ENCODE measurements at places on chromosomes 11 and 22.

DNA sequence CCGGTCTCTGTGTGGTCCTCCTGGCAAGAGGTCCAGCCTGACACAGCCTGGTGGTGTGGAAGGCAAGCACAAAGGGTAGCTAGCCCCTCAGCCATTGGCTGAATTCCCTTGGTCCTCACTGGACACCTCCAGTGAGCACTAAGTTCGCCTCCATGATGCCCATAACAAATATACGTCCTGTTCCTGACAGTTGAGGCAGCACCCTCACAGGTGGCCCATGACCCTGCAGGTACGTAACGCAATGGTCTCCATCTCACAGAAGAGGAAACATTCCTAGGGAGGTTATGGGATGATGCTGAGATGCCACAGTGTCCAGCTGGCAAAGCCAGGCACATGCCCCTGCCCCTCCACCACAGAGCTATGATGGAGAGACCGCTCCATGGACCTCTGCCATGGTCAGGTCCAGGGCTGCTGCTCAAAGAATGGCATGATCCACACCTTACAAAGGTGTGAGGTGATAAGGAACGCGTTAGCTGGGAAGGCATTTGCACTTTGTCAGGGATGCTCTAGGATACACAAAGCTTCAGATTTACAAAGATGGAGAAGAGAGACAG is 1.4 kb upstream of the GNAZ start:
- no peak for DNase-seq

GRCh38 chr11:40328890-40329614 is 1130.4 kb downstream of the LRRC4C start:
- DNase-seq: peak; percentile 96

GRCh38 chr22:16717699-16718558 is 107.3 kb downstream of the XKR3 start:
- DNase-seq: no peak

- DNase-seq: no peak
Measured at GRCh38 chr22:23684026-23684425, 6.8 kb upstream of the RGL4 start.

DNA sequence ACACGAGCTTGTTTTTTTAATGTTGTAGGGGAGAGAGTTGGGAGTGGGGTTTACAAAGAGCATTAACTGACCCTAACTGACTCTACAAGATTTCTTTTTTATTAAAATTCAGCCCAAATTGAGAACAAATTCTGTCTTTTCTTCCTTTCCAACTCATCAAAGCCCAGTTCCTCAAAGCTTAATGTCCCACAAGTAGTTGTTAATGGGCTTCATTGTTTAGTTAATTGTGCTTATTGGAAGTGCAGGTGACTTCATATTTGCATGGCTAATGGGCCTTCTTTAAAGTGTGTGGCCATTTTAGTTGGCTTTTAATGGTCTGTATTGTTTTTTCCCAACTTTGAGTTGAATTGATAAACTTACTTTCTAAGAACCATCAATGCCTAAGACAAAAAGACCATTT is 39.8 kb downstream of the MPPED2 start:
- DNase-seq: no peak

DNA sequence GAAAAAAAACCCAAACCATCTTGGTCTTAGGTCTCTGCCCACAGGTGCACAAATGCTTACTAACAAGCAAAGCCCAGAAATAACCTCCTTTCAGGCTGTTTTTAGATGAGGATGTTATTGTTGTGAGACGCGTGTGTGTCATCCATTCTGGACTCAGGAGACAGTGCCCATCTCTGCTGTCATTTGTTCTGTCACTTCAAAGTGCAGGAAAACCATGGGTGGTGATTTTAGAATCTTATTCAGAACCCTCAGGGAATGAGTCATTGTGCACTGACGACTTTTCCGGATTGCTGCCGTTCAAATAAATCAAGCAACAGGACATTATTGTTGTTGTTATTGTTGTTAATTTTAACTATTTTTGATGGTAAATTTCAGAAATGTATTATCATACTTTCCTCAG is 110.3 kb downstream of the LRRC32 start:
- no peak for DNase-seq

DNA sequence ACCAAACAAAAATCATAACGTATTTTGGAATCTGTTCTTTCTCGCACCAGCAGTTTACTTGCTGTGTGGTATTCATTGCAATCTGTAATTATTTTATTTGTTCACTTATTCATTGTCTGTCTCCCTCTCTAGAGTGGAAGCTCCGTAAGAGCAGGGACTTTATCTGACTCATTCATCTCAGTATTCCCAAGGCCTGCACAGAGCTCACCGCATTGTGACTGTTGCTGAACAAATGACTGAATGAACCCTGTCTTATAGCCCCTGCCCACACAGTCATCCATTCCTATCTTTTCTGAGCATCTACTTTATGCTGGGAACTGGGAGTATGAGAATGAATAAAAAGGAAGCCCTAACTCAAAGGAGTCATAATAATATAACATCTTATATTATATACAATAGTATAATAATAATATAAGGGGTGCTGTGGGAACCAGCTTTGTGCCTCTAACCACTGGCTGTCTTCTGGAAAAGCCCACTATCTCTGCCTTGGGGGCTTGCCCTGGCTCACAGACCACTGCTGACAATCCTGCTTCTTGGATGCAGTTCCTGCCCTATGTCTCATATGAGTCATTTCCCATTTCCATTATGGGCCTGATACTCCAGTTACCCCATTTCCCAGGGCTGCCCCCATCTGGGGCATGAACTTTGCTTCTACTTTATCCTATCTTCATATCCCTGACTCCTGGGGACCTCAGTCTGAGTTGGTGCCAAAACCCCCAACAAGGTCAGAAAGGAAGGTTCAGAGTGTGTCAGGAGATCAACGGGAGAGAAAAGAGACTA is 11.0 kb downstream of the XRRA1 start:
- no peak for DNase-seq

GRCh38 chr11:106457727-106458126 is 380.3 kb downstream of the AASDHPPT start:
- DNase-seq: no peak

- peak; percentile 24 for DNase-seq
Measured at GRCh38 chr11:88103337-88104206, 71.7 kb downstream of the RAB38 start.

- no peak for DNase-seq
Measured at GRCh38 chr11:67648140-67648795, 2.3 kb downstream of the ACY3 start.

GRCh38 chr11:121578251-121578976 is 125.6 kb upstream of the SORL1-AS1 start:
- no peak for DNase-seq

DNA sequence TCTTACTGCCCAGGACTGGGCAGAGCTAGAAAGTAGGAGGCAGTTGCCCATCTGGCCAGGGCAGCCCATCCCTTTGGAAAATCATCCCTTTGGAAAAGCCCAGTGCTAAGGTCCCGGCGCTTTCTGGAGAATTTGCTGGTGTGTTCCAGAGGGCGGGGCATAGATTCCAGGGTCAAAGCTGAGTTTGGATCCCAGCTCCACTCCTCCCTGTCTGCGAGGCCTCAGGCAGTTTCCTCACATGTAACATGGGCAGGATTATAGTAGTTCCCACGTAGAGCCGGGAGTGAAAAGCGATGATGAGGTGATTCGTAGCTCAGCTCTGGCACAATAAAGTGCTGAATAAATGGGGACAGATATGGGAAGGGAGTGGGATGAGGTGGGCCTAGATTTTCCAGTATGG is 31.4 kb upstream of the LRRC10B start:
- DNase-seq: no peak

DNA sequence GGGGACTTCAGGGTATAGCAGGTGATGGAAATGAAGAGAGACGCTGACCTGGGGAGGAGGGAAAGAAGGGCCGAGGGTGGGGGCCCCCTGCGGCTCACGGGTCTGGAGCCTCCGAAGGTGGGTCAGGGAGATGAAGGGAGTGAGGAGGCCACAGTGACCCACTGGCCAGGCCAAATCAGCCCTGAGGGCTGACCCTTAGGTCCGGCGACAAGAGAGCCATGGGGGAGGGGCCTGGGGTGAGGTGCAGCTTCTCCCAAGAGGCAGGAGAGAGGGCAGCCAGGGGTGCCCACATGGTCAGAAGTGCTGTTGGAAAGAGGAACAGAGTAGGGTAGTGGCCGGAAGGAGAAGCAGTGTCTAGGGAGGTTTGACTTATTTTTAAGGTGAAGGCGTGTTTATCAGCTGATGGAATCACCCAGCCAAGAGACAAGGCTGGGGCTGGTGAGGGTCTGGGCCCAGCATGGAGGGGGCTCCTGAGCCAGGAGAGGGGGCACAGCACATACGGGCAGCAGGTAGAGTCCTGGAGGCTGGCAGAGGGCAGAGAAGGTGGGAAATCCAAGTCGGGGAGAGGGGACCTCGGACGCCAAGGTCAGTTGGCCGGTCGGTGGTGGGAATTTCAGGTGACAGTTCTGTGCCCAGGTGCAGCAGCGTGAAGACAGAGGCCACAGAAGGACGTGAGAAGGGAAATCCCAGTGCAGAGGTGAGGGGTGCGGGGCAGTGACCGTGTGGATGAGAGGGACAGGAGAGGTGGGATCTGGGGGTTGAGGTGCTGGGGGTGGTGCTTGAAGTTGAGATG is 49.0 kb downstream of the LINC01488 start:
- no peak for DNase-seq

DNA sequence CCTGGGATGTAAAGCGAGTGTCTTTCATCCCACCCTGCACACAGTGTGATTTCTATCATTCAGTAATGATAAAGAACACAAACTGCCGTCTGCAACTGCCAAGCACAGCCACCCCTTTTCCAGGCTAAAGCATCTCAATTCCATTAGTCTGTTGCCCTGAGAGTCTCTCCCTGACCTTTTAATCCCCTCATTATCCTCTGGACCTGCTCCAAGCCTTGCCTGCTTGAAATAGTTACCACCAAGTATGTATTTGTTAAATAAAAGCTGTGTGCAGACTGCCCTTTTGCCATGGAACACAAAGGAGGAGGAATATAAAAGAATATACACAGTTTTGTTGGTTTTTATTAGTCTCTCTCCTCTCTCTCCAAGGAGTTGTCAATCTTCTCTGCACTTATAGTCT is 13.0 kb downstream of the GRAP2 start:
- DNase-seq: no peak

GRCh38 chr22:46064228-46064965 is 85.9 kb upstream of the PPARA start:
- DNase-seq: no peak

DNA sequence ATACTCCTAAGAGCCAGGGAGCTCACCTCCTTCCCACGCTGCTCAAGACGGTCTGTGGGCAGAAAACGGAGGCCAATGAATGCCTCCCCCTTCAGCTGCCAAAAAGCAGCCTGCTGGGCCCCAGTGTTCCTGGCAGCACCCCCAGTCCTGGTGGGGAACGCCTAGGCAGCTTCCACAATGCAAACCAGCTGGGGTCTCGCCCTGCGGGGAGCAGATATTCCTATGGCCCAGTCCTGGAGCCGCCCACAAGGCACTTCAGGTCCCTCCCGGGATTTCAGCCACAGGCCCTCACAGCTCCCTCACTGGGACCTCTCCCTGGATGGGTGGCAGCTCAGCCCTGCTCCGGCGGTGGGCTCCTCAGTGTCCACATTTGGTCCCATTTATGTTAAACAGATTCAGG is 29.2 kb downstream of the A4GALT start:
- no peak for DNase-seq

DNA sequence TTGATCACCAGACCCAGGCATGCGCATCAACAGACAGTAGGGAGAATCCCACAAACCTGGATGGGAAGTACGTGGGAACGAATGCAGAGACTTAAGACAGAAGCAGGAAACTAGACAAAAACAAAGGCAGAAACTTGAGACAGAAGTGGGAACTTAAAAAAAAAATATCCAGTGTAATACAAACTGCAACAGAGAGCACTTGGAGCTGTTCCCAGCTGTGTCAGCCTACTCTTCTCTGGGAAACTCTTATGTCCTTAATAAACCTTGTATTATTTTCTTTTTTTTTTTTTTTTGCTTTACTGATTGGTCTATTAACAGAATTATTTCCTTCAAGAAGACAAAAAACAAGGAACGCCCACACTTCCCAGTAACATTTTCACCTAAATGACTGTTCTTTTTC is 1818.1 kb upstream of the RAG2 start:
- DNase-seq: peak; percentile 15

DNA sequence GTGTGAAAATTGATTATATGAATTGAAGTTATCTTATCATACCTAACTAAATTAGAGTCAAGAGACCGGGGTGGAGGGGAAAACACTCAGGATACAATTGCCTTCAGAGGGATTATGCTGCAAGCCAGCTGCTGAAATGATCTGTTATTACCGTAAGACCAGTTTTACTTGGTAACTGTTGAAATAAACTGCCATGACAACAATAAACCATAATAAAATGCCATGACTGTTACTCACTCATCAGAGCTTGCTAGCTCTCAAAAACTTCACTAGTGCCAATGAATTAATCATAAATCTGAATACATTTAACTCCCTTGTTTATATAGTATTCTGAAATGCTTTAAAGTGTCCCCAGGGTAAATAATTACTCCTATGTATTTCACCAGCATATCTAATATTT is 68.2 kb downstream of the CASP12 start:
- DNase-seq: no peak

GRCh38 chr22:41576877-41577276 is 12.8 kb downstream of the PMM1 start:
- no peak for DNase-seq

- no peak for DNase-seq
Measured at GRCh38 chr11:108863528-108863927, 198.7 kb downstream of the DDX10 start.

- DNase-seq: no peak
Measured at GRCh38 chr11:86246293-86246675, 1.7 kb downstream of the EED start.

GRCh38 chr22:37077802-37078448 is 26.4 kb downstream of the KCTD17 start:
- DNase-seq: peak; percentile 10

GRCh38 chr11:111589886-111590499 is 12.3 kb upstream of the SIK2 start:
- DNase-seq: no peak

- no peak for DNase-seq
Measured at GRCh38 chr22:38222797-38223119, 21.0 kb downstream of the MAFF start.

DNA sequence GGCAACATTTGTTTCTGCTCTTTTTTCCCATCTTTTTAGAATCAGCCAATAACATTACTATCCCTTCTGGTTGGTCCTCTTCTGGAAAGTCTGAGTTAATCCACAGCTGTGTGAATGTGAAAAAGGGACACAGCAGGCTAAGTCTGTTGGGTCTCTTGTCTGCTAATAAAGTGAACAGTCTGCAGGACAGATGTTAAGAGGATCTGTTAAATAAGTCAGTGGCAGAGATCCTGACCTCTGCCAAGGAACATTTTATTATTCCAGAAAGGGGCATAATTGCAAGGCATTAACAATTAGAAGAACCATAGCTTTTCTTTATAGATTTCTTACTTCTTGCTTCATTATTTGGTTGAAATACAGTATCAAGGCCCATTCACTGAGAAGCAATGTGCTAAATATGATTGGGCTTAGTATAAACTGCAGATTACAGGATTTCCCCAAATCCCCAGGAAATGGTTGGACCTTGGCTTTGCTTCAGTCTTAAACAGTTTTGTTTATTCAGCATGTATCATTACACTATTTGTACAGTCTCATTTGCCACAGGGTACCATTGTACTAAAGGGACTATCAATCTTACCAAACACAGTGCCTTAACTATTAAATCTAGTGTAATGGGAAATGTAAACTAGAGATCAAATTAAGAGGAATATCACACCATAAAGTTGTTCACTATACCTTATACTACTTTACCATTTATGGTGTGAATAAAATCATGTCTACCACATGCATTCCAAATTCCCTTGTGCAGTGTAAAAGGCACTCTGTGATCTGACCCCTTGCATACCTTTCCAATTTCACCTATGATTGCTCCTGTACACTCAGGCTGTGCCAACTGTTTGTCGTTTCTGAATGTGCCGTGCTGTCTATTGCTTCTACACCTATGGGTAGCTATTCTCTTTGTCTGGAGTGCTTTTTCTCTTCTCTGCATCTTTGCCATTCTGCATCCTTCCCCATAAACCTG is 274.0 kb downstream of the SOX6 start:
- no peak for DNase-seq
